ENCODE measurements at places on chromosomes 3 and 15.

- DNase-seq: no peak
Measured at GRCh38 chr3:99683465-99683864, 45.1 kb downstream of the COL8A1 start.

- peak; percentile 32 for DNase-seq
Measured at GRCh38 chr15:88255484-88256278, 858 bp downstream of the NTRK3 start.

GRCh38 chr3:172559020-172559419 is 35.8 kb upstream of the TNFSF10 start:
- DNase-seq: no peak

- peak; percentile 34 for DNase-seq
Measured at GRCh38 chr3:129398803-129399144, 29.7 kb downstream of the EFCAB12 start.

- DNase-seq: no peak
Measured at GRCh38 chr3:25252291-25252690, 175.8 kb upstream of the RARB start.

DNA sequence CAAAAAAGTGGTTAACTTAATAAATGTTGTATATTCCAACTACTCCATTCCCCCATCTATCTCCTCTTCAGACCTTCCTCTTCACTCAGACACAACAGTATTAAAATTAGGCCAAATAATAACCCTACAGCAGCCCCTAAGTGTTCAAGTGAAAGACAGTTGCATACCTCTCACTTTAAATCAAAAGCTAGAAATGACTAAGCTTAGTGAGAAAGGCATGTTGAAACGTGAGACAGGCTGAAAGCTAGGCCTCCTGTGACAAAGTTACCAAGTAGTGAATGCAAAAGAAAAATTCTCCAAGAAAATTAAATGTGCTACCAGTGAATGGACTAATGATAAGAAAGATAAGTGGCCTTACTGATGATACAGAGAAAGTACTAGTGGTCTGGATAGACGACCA is 71.7 kb downstream of the ANKRD28 start:
- DNase-seq: no peak

- DNase-seq: no peak
Measured at GRCh38 chr3:3065876-3066275, 44.3 kb downstream of the IL5RA start.

DNA sequence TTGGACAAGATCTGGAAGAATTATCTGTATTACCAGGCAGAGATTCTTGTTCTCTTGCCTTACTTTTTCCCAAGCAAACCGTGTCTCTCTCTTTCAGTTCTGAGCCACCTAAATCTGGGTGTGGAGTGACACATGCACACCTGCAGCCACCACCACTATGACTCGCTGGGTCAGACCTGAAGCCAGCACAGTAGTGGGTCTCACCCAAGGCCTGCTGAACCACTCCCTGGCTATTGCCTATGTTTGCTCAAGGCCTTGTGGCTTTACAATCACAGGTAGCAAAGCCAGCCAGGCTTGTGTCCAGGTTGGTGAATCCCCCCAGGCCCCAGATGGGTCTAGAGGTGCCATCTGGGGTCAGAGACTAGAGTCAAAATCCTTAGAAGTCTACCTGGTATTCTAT is 28.7 kb upstream of the COPB2 start:
- DNase-seq: no peak

- no peak for DNase-seq
Measured at GRCh38 chr3:193662757-193663322, 69.8 kb downstream of the OPA1 start.

GRCh38 chr15:68582236-68582635 is 3.4 kb downstream of the CORO2B start:
- DNase-seq: no peak

GRCh38 chr3:8765528-8765927 is 3.9 kb downstream of the OXTR start:
- DNase-seq: no peak

Data from amygdala (tissue), 56 donors.